ENCODE measurements at places on chromosomes 11 and 22.

- no peaks in the 10 kb centered on the region for H3K27me3 ChIP-seq
- DNase-seq = no peak
- H3K27ac ChIP-seq = no peak overlapping the region
Observed at GRCh38 chr11:109612496-109612895, 190.5 kb downstream of the C11orf87 start.

DNA sequence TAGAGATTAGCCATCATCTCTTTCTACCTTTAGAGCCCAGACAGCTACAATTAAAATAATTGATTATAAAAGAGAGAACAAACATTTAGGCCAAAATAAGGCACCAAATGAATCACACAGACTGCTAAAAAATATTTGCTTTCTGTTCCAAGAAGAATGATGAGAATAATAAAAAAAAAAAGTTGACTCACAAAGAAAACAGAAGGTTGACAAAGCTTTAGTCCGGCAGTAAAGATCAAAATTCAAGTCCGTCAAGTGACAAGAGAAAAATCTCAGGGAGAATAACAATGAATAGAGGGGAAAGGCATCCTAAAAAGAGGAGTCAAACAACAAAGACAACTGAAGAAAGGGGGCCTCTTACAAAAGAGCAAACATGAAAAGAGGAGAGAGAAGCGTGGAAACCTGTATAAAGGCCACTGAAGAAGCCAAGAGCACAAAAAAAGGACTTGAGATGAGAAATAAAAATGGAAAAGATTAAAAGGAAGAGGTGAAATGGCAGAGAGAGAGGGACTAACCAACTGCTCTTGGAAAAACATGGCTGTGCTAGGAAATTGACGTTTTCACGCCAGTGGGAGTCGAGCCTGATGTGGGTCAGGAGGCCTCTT lies 910.2 kb downstream of the OPCML start:
- no peaks in the 10 kb centered on the region for H3K4me1 ChIP-seq
- H3K27ac ChIP-seq = no peak overlapping the region
- H3K36me3 ChIP-seq = no peaks in the 10 kb centered on the region
- no peaks in the 10 kb centered on the region for H3K27me3 ChIP-seq
- DNase-seq = no peak

DNA sequence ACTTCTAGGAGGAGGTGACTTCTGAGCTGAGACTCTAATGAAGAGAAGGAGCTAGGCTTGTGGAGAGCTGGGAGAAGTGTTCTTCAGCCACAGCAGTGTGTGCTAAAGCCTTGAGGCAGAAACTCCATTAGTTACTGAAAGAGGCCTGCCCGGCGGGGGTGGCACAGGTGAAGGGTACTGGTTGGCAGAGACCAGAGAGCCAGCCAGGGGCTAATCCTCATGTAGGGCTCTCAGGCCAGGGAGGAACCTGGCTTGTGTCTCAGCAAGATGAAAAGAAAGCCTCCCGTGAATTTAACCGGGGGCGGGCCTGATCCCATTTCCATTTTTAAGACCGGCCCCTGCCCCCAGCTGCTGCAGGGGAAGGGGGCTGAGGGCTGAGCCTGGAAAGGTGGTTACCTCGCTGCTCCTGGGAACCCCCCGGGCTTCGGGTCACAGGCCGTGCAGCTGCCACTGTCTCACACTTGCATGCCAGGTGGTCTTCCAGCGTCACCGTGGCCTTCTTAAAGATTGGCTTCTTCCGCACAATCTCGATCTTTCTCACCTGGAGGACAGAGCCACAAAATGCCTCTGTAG lies 15.0 kb downstream of the PDGFB start:
- peaks cover 21% of the 10 kb centered on the region for H3K27me3 ChIP-seq
- no peaks in the 10 kb centered on the region for H3K36me3 ChIP-seq
- H3K4me3 ChIP-seq = no peak overlapping the region

- H3K4me1 ChIP-seq = peaks cover 14% of the 10 kb centered on the region
- no peak overlapping the region for H3K27ac ChIP-seq
- H3K36me3 ChIP-seq = peaks cover 4% of the 10 kb centered on the region
- DNase-seq = peak; percentile 17
- no peak overlapping the region for H3K4me3 ChIP-seq
Observed at GRCh38 chr11:18775492-18776292, 15.9 kb downstream of the PTPN5 start.

DNA sequence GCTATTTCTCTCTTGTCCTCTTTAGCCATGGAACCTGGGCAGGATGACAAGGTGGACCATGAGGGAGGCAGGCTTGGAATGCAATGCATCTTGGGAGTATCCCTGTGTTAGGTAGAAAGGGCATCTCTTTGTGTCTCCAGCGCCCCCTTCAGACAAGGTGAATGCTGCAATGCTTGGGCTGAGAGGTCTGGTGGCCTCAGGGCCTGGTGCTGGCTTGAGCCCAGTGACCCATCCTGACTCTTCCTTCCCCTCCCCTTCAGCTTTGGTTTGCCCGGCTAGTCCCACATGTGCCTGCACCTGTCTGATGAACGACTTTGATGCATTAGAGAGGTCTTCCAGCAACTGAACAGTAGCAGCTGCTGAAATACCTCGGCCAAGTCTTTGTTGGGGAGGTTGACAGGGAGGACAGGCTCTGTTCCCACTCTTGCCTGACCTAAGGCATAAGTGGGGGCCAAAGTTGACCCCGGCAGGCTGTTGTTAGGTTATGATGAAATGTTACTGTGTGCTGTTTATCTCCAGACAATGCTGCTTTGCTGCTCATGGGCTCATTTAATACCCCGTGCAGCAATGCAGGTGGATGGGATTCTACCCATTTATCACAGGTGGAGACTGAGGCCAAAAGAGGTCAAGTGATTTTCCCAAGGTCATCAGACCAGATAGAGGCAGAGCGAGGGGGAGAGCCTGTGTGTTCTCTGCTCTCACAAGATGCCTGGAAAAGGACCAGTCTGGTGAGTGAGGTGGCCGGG lies 22.5 kb downstream of the MYO18B start:
- H3K27me3 ChIP-seq = no peaks in the 10 kb centered on the region
- H3K36me3 ChIP-seq = peaks cover 4% of the 10 kb centered on the region
- no peaks in the 10 kb centered on the region for H3K4me1 ChIP-seq
- no peak for DNase-seq
- no peak overlapping the region for H3K27ac ChIP-seq

DNA sequence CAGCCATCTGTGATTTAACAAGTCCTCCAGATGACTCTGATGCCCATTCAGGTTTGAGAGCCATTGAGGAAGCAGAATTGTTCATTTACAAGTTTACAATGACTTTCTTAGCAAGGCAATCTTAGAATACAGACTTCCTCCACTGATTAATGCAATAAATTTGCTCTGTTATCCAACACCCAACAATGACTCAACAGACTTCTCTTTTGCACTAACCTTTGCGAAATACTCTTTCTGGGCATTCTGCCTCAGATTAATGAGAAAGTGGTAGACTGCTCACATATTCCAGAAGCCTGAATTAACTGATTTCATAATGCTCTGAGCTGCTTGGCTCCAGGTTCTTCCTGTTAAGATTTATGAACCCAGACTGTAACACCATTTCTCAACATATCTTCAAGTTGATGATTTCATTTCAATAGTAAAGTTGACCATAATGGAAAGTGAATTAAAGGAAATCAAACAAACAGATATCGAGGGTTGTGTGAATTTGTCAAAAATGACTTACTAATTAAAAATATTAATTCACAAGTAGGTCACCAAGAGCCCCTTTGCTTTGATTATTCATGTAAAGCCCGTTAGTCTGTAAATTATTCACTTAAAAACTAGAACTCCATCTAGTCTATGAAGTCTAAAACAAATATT lies 70.5 kb upstream of the BLID start:
- H3K27me3 ChIP-seq = peaks cover 8% of the 10 kb centered on the region
- no peak for DNase-seq
- no peaks in the 10 kb centered on the region for H3K4me1 ChIP-seq
- no peaks in the 10 kb centered on the region for H3K36me3 ChIP-seq
